LHCN-M2 (cell line): ENCODE measurements at places on chromosomes 1 and 21. TPM values are rescaled to one million over a fixed set of nuclear protein-coding genes. Genes with fewer than 3 reads are reported as not detected.
A peak's percentile ranks its signal among the peaks of the same experiment; 100 is the strongest.

DNA sequence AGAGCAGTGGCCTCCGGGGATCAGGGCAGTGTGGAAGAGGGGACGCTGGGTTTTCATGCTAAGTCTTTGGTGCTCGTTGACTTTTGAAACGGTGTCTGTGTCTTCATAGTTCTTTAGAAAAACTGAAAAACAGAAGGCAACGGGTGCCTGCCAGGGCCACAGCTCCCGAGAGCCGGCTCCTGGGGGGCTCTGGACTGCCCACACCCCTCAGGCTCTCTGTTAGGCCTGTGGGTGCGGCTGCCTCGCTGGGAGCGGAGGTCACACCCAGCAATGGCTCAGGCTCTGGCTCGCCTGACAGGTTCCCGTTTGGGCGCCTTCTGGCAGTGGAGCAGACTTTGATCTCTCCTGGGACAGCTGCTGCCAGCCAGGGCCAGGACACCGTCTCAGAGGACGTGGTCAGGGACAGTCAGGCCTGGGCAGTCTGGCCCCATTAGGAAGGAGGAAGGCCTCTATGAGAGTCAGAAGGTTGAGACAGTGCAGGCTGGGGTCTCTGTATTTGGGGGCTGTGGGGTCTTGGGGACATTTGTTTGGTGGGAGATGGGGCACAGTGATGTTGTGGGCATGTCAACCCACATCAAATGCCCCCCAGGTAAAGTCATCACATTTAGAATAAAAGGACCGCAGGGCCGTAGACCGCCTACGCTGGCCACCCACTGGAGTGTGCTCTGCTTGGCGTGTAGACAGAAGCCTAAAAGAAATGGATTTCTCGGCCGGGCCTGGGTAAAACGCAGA lies 5.6 kb downstream of the ARHGEF16 start:
- no peak for DNase-seq

DNA sequence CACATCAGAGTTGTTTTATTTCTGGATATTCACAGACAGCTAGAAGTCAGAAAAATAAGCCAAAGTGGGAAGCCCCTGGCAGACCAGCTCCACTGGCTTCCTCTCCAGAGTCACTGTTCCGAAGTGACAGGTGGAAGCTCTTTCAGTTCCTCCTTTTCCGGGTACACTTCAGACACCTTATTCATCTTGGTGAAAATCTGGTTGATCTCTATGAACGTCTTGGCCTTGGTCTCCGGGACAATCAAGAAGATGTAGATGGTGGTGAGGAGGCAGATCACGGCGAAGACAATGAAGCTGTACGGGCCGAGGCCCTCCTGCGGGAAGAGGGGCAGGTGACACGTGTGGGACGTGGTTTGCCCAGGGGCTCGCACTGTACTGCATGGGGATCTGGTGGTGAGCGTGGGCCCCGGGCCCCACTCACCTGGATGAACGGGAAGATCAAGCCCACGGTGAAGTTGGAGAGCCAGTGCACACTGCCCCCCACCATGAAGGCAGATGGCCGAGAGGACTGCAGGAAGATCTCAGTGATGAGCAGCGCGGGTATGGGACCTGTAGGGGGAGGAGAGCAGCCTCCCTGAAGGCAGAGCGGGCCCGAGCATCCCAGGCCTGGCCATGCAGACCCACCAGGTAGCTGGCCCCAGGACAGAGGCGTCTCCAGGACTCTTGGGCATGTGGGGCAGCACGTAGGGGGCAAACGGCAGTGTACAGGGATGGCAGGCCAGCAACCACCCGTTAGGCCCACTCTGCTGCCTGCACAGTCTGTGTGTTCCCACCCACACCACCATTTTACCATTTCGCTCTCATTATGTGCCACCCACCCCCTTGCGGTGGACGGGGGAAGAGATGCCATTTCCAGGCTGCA lies 11.5 kb upstream of the SLC2A7 start:
- DNase-seq, result no peak

DNA sequence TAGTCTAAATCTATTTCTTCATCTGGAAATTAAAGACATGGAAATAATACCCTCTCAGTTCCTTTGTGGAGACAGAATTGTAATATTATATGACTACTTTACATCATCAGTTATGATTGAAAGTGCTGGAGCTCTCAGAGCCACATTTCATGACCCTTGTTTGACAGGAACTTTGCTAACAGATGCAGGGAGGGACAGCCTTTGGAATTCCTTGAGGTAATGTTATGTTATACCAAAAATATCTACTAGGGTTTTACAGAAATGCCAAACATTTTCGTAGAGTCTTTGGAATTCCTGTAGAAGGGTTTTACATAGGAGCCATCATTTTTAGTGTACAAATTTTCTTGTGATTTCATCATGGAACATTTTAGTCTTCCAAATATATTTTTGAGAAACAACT lies 57.4 kb upstream of the ADAMTS5 start:
- peak; percentile 80 for DNase-seq

DNA sequence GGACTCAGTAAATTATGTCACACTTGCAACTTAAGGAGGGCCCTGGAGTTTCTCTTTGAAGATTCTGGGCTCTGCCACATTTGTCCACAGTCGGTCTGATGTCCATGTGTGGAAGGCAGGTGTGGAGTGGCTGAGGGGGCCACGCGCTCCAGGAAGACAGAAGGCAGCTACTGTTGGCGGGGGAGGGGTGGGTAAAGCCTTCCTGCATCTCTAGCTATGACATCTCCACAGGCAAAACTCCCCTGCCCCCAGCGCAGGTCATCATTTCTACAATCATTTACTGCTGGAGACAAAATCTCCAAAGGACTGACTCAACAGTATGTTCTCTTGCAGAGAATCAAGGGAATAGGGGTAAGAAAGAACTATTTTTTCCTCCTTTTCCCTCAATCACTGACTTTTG lies 11.4 kb upstream of the TSPEAR start:
- DNase-seq, result no peak

- no peak for DNase-seq
Observed at GRCh38 chr1:221451741-221452140, 290.1 kb downstream of the DUSP10 start.

DNA sequence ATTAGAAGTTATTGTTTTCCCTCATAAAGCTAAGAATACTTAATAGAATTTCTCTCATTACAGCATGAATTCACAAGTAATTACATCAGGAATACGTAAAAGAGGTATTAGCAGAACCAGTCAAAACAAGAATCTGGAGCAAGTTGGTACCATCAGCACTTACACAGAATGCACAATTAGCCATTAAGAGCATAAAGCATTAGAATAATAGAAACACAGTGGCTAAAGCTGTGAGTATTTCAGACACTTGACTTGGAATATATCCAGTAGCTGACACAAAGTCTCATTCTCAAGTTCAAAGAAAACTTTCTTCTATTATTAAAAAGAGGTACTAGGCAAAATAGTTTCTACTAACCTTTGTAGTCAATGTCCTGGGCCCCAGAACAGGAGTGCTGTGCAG lies 49.6 kb downstream of the KRTAP19-8 start:
- no peak for DNase-seq

- DNase-seq, result peak; percentile 39
Observed at GRCh38 chr1:39540504-39541031, 36.0 kb downstream of the PABPC4 start.

- peak; percentile 34 for DNase-seq
Observed at GRCh38 chr1:58580186-58580585, 3.1 kb upstream of the TACSTD2 start.

- DNase-seq, result peak; percentile 66
Observed at GRCh38 chr1:224205438-224205840, 22.4 kb downstream of the DEGS1 start.

- DNase-seq, result no peak
Observed at GRCh38 chr1:96649301-96649700, 72.3 kb upstream of the PTBP2 start.

- DNase-seq, result no peak
Observed at GRCh38 chr1:31524186-31524901, 52.0 kb upstream of the TINAGL1 start.

- DNase-seq, result no peak
Observed at GRCh38 chr1:80657707-80658106, 1143.0 kb upstream of the ADGRL2 start.

- DNase-seq, result no peak
Observed at GRCh38 chr1:233704170-233704897, 90.4 kb downstream of the KCNK1 start.

Gene OR2T35
- total RNA-seq, result not detected in 2 replicates

Gene ZBTB8B
- total RNA-seq, result not detected in 2 replicates

Gene MPL
- not detected in 2 replicates for total RNA-seq

Gene AMY1A
- not detected in 2 replicates for total RNA-seq

Gene TMPRSS15
- not detected in 2 replicates for total RNA-seq

Gene AGO3
- total RNA-seq, result 13.3 and 16.1 TPM in 2 replicates

Gene PODN
- not detected in 2 replicates for total RNA-seq

Gene DCST1
- not detected in 2 replicates for total RNA-seq

Gene IL20
- not detected in 2 replicates for total RNA-seq

Gene TRIM17
- total RNA-seq, result not detected in 2 replicates

Gene LIPI
- total RNA-seq, result not detected in 2 replicates

Gene FBXO2
- total RNA-seq, result not detected in 2 replicates
